Type B pancreatic cell (in vitro differentiated cells): ENCODE measurements at places on chromosomes 5 and 9. TPM values are rescaled to one million over a fixed set of nuclear protein-coding genes. Genes with fewer than 3 reads are reported as not detected.

GRCh38 chr9:94017939-94018531 lies 62.9 kb upstream of the BARX1 start:
- no peak overlapping the region for H3K4me3 ChIP-seq
- peaks cover 3% of the 10 kb centered on the region for H3K27me3 ChIP-seq
- DNase-seq: no peak
- no peaks in the 10 kb centered on the region for H3K4me1 ChIP-seq
- no peak overlapping the region for H3K27ac ChIP-seq

DNA sequence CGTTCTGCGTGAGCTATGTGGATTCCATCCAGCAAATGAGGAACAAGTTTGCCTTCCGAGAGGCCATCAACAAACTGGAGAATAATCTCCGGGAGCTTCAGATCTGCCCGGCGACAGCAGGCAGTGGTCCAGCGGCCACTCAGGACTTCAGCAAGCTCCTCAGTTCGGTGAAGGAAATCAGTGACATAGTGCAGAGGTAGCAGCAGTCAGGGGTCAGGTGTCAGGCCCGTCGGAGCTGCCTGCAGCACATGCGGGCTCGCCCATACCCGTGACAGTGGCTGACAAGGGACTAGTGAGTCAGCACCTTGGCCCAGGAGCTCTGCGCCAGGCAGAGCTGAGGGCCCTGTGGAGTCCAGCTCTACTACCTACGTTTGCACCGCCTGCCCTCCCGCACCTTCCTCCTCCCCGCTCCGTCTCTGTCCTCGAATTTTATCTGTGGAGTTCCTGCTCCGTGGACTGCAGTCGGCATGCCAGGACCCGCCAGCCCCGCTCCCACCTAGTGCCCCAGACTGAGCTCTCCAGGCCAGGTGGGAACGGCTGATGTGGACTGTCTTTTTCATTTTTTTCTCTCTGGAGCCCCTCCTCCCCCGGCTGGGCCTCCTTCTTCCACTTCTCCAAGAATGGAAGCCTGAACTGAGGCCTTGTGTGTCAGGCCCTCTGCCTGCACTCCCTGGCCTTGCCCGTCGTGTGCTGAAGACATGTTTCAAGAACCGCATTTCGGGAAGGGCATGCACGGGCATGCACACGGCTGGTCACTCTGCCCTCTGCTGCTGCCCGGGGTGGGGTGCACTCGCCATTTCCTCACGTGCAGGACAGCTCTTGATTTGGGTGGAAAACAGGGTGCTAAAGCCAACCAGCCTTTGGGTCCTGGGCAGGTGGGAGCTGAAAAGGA lies 10.9 kb downstream of the QRFP start:
- no peak for DNase-seq
- peaks cover 1% of the 10 kb centered on the region for H3K4me1 ChIP-seq
- peaks cover 12% of the 10 kb centered on the region for H3K36me3 ChIP-seq
- H3K27ac ChIP-seq: peak overlapping the region; percentile 76

DNA sequence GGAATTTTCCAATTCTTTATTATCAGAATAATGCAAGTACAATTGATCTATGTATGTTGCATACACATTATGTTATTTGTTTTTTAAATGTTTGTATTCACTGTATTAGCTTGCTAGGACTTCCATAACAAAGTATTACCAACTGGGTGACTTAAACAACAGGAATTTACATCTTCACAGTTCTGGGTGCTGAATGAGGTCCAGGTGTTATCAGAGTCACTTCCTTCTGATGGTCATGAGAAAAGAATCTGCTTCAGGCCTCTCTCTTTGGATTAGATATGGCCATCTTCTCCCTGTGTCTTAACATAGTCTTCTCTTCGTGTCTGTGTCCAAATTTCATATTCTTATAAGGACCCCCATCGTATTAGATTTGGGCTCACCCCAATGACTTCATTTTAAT lies 229.1 kb upstream of the TRPC7 start:
- no peaks in the 10 kb centered on the region for H3K36me3 ChIP-seq
- DNase-seq: no peak
- H3K27ac ChIP-seq: no peak overlapping the region
- no peak overlapping the region for H3K4me3 ChIP-seq
- H3K4me1 ChIP-seq: no peaks in the 10 kb centered on the region
- peaks cover 3% of the 10 kb centered on the region for H3K27me3 ChIP-seq

DNA sequence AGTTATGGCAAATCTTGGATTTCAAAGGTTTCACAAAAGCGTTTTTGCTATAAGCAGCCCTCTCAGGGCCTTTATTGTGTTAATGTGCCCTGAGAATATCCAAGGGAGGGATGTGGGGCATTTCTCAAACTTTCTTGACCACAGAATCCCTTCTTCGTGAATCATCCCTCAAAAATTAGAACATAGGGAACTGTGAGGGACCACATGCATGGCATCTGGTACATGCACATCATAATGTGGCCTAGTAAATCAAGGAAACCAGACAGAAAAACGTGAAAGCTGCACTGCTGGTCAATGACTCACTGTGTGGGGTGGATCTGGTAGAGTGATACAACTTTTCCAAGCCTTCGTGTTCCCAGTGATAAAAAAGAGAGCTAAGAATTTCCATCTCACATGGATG lies 22.4 kb downstream of the DDX31 start:
- no peak overlapping the region for H3K4me3 ChIP-seq
- H3K36me3 ChIP-seq: peaks cover 25% of the 10 kb centered on the region
- H3K4me1 ChIP-seq: no peaks in the 10 kb centered on the region
- DNase-seq: no peak
- no peaks in the 10 kb centered on the region for H3K27me3 ChIP-seq
- H3K27ac ChIP-seq: no peak overlapping the region

Gene PHF2
- total RNA-seq: 28.1 and 34.7 TPM in 2 replicates
